ENCODE measurements at places on chromosomes 7 and 10.

- no peak for DNase-seq
Observed at GRCh38 chr7:150876817-150877526, 24.7 kb downstream of the AOC1 start.

- no peak for DNase-seq
Observed at GRCh38 chr10:103853428-103854264, 1.7 kb downstream of the SH3PXD2A start.

GRCh38 chr7:151806204-151806603 is 70.7 kb downstream of the PRKAG2 start:
- no peak for DNase-seq

GRCh38 chr7:68244389-68244788 is 1247.8 kb downstream of the TYW1 start:
- DNase-seq: no peak

- DNase-seq: no peak
Observed at GRCh38 chr7:100415448-100415847, 13.1 kb downstream of the ZCWPW1 start.

DNA sequence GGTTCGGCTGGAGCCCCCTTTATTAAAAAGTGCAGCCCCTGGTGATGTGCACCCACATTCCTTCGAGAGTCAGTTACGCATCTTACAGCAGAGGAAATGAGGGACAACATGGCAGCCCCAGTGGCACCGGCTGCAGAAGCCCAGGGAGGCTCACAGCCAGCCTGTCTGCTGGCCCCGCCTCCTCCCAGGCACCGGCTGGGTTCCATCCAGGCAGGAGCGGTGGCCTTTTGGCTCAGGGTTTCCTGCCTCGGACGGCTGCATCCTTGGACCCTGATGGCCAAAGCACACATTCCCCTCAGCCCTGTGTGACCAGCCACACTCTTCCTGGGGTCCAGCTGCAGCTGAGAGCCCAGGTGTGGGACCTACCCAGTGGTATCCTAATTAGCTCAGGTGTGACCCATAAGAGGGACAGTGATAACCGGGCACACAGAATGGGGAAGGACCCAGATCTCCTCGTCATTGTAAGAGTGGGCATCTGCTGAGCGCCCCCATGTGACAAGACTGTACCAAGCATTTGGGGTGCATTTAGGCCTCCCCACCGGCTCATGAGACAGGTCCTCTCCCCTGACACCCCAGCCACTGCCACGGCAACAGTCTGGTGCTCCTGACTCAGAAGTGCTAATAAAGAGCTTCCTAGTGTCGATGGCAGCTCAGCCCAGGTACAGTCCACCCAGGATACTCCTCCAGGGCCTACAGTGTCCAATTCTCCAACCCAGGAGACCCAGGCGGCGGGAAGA is 63.3 kb upstream of the CHST15 start:
- DNase-seq: no peak

DNA sequence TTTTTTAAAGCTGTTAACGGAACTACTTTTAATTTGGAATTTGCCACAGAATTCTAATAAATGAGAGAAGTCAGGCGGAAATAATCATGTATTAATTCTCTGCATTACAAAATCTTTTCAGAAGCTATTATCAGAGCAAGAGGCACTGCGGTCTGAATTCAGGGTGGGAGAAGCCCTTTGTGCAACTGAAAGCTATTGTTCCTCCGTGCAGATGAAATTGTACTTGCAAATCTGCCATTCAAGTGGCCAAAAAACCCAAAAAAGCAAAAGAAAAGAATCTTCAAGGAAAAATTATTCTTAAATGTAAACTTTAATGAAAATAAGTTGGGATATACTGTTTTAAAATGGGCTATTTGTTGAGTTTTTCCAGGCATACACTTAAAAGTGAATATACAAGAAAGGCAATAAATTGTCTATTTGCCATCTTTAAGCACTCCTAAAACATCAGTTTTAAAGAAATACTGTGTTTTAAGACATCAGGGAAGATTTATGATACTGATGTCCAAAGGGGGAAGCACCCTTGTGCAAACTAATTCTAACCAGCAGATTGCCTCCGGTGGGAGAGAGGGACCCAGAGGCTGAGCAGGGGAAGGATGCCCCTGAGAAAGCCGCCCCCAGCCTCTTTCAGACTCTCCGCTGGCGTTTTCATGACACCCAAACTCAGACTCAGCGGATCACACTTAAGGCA is 351.2 kb downstream of the DNAJB6 start:
- DNase-seq: no peak

DNA sequence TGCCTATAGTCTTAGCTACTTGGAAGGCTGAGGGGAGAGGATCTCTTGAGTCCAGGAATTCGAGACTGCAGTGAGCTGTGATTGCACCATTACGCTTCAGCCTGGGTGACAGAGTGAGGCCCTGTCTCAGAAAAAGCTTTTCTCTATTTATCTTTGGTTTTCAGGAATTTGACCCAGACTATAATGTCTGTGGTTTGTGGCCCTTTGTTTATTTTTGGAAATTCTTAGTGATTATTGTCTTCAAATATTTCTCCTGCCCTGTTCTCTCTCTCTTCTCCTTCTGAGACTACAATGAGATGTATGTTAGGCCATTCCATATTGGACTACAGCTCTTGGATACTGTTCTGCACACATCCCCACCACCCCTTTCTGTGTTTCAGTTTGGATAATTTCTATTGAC is 4.7 kb downstream of the MUC12 start:
- DNase-seq: no peak

- DNase-seq: no peak
Observed at GRCh38 chr7:30502470-30503251, 2.0 kb downstream of the GGCT start.

DNA sequence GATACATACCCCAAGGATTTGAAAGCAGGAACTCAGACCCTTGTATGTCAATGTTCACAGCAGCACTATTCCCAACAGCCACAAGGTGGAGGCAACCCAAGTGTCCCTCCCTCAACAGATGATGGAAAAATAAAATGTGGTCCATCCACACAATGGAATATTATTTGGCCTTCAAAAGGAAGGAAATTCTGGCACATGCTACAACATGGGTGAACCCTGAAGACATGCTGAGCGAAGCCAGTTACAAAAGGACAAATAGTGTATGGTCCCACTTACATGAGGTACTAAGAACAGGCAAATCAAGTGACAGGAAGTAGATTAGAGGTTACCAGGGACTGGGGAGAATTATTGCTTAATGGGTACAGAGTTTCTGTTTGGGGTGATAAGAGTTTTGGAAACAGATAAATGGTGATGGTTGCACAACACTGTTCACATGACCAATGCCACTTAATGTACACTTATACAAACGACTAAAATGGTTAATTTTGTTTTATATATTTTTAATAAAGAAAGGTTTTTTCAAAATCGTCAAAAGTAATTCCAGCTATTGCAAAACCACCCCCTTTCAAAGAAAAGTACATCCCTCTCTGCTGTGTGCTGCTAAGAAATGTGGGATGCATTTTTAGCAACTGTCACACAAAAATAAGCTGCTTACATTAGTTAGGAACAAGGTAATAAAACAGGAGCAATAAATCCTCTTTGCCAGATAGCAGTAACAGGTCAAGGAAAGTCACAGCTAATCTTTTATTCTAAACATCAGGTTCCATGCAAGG is 85.7 kb downstream of the GRB10 start:
- no peak for DNase-seq

DNA sequence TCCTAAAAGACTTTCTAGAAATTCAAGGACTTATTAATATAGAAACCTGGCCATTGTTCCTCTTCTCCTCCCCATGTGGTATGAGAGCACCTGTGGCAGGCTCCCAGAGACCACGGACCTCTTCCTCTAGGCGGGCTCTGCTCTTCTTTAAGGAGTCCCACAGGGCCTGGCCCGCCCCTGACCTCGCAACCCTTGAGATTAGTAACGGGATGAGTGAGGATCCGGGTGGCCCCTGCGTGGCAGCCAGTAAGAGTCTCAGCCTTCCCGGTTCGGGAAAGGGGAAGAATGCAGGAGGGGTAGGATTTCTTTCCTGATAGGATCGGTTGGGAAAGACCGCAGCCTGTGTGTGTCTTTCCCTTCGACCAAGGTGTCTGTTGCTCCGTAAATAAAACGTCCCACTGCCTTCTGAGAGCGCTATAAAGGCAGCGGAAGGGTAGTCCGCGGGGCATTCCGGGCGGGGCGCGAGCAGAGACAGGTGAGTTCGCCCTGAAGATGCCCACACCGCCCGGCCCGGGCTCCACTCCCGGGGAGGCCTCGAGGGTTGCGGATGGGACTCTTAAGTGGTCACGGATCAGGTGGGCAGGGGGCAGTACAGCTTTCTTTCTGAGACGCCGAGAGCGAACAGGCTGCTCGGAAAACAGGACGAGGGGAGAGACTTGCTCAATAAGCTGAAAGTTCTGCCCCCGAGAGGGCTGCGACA is at the start of gene SLC26A4:
TSS of gene SLC26A4 (plus strand) at position 448 of the 700 bp plus-strand sequence. CDS start 814 bp downstream, outside the sequence.
- no peak for DNase-seq

DNA sequence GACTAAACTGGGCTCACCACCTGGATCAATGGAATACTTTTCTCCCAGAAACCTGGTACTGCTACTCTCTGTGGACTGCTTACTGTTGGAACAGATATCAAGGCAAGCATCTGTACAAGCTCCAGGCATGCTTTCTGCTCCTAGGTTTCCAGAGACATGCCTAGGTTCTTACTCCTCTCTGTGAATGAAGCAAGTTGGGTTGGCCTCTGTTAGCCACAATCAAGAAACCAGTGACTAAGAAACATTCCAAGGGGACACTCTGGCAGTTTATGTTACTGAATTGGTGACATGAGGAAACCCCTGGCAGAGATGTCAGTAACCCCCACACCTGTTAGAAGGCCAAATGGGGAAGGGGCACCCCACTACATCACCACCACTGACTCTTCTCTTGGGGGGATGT is 121.9 kb downstream of the GFRA1 start:
- no peak for DNase-seq

DNA sequence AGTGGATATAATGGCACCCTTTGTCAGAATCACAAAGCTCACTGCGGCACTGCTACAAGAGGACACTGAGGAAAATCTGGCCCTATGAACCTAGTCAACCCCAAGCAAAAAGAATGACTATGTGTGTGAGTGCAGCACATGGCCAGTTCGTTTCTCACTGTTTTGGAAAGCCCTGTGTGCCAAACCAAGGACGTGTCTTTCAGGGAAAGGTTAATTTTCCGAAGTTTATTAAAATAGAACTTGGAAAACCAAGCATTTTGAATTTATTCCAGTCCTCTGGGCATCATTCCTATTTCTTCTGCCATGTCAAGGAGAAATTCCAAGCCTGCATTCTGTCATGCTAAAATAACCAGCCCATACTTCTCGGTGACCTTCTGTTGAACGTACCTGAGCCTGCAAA is 471.8 kb downstream of the PLXDC2 start:
- DNase-seq: peak; percentile 25

- no peak for DNase-seq
Observed at GRCh38 chr7:133562621-133563020, 309.7 kb downstream of the EXOC4 start.

DNA sequence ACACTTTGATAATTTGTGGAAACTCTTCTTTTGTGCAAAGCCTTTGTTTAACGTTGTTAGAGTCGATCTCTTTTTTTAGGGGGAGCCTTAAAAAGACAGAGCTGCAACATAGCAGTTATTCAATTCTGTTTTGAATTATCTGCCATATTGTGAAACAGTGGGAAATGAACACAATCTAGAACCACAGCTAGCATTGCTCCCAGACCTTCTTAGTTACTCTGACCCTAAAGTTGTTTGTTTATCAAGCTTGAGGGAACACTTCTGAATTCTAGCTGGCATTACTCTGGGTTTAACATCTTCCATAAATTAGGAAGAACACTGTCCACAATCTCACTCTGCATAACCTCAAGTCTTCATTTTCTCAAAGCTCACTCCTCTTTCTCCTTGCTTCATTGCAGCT is 217.7 kb downstream of the PRKG1 start:
- DNase-seq: no peak

- DNase-seq: no peak
Observed at GRCh38 chr10:31099664-31100063, 68.0 kb upstream of the ZNF438 start.

- DNase-seq: no peak
Observed at GRCh38 chr7:140212100-140212881, 35.5 kb upstream of the KDM7A start.

- DNase-seq: no peak
Observed at GRCh38 chr7:134693256-134693655, 46.6 kb downstream of the BPGM start.

DNA sequence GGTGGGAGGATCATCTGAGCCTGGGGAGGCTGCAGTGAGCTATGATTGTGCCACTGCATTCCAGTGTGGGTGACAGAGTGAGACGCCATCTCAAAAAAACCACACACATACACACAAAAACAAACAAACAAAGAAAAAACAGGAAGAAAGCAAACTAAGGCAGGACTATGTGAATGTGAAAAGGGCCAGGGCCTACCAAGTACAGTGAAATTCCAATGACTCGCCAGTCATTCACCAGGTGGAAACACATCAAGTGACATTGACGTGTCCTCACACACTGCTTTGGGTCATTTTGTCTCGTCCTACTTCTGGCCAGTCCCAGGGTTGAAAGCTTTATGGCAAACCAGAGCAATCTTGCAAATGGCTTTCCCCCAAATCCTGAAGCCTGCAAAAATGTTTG is 79.9 kb downstream of the HIP1 start:
- DNase-seq: no peak

GRCh38 chr10:130541090-130541489 is 404.9 kb downstream of the GLRX3 start:
- DNase-seq: no peak

DNA sequence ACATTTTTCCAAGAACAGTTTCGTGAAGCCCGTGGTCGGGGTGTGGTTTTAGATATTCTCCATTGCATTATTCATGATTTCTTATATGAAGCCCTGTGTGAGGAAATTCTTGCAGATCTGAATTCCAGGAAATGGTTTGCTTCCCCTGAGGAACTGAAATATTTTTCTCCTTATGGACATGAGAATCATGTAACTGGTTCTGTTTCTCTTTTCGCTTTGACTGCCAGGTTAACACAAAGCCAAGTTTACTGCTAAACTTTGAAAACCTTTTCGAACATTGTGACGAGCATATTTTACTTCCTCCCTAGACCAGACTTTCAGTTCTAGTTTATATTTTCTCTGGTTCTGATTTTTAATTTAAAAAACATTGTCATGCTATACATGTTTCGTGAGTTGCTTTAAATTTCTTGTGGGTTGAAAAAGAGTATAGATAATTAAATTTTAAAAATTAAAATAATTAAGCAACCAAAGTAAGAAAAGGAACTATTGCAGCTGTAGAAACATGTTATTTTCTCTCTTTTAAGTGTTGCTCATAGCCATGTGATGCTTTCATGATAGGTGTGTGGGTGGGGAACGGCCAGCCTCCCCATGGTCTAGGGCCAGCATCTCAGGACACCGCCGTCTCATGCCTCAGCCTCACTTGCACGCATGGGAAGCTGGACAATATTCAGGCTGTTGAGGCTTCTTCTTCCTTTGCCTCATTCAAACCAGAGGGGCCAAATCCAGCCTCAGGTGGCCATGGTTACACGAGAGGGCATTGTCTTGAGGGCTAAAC is 97.1 kb downstream of the CREB5 start:
- DNase-seq: no peak

GRCh38 chr7:155774947-155775346 is 37.3 kb downstream of the SHH start:
- no peak for DNase-seq

DNA sequence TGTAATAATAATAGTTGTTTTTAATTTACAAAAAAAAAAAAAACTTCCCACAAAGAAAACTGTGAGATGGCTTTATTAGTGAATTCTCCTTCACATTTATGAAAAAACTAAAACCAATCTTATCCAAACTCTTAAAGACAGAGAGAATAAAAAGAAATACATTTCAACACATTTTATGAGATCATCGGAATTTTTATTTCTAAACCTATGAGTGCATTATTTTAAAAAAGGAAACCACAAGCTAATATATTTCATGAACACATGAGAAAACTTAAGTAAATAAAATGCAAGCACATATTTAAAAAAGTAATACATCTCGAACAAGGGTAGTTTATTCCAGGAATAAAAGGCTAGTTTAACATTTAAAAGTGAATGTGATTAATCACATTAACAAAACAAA is 31.5 kb downstream of the C7orf25 start:
- no peak for DNase-seq

Measured in anterior cingulate cortex (tissue), 58 donors.